ENCODE measurements at places on chromosomes 5 and 9.

DNA sequence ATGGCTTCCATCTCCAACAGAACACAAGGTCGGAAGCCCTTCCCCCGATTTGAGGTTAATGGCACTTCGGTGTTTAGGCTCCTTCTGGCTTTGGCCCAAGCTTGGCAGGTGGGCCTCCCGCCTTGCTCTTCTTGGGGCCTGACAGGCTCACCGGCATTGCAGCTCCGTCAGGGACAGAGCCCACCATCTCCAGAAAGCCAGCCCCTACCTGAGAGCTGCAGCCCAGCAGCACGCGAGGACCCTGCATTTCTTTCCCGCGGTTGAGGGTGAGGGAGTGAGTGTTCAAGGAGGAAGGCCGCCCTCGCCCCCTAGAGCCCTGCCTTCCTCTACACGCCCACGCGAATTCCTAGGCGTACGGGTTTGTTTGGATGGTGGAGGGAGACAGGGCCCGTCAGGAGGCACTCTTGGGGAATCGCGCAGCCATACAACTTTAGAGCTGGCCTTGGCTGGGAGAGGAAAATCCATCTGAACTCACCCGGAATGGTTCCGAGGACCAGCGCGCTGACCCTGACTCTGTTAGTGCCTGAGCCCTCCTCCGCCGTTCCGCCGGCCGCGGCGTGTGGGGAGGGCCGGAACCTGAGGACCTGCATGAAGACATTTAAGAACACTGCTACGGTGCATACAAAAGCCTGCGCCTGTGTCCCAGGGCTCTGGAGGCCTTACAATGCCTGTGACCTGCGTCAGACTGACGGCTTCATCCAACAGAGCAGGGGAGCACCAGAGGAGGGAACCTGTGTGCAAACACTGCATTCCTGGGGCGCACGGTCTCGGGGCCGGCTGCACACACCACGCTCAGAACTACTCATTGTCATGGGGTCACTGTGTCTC is 73.8 kb downstream of the MRPL36 start:
- no peak for DNase-seq

DNA sequence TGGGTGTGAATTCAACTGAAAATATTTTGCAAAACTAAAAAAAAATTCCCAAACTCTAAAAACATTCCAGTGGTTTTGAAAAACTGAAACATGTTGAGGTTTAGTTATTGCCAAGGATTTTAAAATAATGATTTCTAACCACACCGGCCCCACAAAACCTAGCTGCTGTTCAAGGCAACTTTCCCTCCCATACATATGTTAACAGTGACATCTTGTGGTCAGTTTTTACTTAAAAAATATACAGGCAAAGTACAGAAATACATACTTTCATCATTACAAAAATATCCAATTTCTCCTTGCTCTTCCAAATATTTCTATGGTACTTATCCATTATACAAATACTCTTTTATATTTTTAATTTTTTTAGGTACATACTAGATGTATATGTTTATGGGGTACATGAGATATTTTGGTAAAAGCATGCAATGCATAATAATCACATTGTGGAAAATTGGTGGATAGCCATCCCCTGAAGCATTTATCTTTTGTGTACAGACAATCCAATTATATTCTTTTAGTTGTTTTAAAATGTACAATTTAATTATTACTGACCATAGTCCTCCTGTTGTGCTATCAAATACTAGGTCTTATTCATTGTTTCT is 34.4 kb upstream of the MRPS30 start:
- peak; percentile 64 for DNase-seq

DNA sequence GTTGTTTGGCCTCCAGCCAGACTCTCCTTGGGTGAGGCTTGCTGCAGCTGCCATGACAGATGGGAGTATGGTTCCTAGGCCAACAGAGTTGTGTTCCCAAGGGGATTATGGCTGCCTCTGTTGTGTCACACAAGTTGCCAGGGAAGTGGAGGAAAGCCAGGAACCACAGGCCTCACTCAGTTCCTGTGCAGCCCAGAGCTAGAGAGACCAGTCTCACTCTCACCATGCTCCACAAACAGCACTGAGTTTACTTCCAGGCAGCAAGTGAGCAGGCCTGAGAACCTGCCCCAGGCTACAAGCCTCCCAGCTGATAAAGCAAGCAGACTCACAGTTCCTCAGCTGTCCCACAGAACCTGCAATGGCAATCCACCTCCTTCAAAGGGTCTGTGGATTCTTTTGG is 273.6 kb upstream of the TAS2R1 start:
- no peak for DNase-seq

DNA sequence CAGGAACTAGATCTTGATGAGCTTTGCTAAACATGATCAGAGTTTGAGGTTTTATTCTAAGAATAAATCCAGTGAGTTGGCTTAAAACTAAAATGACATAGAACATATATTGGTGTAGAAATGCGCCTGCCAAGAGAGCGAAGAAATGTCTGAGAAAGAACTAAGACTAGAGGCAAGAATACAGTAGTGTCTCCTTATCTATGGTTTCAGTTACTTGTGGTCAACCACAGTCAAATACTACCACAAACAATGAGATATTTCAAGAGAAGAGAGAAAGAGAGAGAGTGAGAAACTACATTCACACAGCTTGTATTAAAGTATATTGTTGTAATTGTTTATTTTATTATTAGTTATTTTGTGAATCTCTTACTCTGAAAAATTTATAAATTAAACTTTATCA is 254.4 kb upstream of the CDH10 start:
- DNase-seq, result no peak

DNA sequence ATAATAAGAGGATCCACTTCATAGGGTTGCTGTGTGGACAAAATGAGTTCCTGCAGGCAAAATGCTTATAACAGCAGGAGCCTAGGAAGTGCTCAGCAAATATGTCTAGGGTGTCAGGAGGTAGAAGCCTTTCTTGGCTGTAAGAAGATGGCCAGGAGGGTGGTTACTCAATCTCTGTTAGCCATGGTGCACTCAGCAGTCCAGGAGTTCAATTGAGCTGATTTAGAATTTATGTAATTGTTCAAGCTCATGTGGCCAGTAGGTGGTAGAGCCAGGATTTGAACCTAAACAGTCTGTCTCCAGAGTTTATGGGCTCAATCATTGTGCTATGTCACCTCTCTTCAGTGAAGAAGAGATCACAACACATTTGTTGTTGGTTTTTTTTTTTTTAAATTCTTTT is 381.2 kb downstream of the KIF4B start:
- DNase-seq, result no peak

DNA sequence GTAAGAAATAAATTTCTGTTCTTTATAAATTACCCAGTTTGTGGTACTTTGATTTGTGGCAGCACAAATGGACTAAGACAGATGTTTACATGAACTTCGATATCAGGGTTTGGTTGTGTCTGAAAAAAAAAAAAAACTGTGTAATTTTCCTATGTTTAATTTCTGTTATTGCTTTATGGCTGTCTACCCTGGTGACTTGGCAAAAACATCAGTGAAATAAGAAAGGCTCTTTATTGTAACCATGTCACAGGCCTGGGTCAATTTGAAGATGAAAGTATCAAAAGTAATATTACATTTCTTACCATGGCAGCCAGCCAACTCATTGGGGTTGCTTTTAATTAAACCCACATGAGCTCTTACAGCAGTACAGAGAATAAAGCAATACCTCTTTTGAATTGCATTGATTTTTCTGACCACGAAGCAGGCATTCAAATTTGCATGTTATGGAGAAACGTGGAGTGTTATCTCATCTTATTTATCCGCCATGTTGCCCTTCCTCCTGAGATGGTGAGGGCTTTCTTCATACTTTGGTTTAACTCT is 20.6 kb upstream of the SV2C start:
- DNase-seq, result peak; percentile 3

DNA sequence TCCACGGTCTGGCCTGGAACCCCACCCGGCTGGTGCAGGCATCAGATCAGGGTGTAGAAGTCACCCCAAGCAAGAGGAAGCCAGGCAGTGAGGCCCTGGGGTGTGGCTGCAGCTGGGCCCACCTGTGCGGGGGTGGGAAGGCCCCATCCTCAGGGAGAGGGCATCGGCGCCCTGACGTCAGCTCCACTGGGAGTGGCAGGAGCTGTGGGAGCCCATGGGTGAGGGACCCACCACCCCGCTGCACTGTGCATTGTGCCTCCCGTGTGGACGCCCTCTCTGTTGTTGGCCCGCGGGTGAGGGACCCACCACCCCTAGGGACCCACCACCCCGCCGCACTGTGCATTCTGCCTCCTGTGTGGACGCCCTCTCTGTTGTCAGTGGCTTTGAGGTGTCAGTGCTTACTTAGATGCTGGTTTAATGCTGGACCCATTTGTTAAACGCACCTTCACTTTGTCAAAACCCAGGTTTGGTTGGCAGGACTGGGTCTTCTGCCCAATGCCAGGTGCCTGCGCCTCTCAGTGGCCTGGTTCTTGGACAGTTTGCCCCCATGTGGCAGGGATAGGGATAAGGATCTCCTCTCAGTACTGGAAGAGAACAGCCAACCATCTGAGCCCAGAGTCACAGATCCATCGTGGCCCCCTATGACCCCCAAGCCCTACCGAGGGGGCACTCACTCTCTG is 6.9 kb upstream of the EXOC3 start:
- peak; percentile 26 for DNase-seq

DNA sequence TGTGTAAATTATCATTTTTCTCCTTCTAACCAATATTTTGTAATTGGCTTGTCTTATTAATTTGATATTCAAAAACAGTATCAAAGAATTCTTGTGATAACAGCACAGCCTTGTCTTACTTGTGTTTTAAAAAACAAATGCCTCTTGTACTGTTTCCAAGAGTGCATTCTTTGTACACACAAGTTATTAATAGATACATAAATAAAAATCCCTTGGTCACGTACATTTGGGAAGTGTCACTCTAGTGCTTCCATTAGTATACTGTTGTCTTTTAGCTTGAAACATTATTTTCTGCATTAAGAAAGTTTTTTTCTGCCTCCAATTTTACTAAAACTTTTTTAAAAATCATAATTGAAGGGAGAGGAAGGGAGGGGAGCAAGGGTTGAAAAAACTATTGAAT is 133.2 kb downstream of the PIP5K1B start:
- DNase-seq, result no peak

- peak; percentile 73 for DNase-seq
These were observed 15.8 kb upstream of the PSAT1 start for GRCh38 chr9:78280982-78281668.

DNA sequence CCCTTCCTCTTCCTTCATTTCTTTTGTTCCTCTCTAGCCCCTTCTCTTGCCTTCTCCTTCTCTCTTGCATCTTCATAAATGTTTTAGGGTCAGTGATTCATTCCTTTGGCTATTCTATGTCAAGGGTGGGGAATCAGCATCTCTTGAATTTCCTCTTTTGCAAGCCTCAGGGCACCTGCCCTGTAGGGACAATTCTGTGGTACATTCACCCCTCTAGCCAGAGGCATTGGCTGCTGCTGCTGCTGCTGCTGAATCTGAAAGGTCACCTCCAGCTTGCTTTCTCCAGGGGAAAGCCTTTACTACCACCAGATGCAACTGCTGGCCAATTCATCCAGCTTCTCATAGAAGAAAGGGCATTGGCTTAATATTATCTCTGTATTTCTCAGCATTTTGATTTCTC is 87.3 kb downstream of the INSYN2B start:
- no peak for DNase-seq

DNA sequence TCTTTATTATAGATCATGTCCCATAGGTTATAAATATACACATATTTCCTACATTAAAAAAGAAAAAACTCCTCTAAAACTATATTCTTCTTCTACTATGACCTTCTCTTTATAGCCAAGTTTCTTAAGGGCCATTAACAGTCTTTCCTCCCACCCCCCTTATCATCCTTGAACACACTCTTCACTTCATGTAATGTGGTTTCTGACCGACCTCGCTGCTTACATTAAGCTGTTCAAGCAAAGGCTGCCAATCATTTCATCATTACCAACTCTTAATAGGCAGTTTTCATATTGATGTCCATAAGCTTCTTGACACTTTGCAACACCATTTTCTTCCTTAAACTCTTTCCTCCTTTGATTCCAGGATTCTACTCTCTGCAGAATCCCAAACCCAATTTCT is 283.0 kb upstream of the PCSK5 start:
- DNase-seq, result no peak

DNA sequence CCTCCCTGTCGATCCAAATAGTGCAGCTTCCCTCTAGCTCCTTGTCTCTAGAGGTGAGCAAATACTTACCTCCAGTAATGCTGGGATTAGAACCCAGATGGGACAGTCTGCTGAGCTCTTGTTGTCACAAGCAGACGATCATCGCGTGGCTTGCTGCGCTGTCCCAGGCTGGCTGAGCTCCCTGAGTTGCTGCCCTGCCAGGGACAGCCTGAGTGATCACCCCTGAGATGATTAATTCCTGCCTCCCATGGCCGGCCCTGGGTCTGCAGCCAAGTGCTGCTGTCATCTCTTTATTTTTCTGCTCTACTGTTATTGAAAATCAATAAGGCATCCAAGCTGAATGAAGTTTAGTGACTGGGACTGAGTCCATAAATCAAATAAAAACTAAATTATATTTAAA is 94.0 kb upstream of the ALDH1B1 start:
- DNase-seq, result no peak

DNA sequence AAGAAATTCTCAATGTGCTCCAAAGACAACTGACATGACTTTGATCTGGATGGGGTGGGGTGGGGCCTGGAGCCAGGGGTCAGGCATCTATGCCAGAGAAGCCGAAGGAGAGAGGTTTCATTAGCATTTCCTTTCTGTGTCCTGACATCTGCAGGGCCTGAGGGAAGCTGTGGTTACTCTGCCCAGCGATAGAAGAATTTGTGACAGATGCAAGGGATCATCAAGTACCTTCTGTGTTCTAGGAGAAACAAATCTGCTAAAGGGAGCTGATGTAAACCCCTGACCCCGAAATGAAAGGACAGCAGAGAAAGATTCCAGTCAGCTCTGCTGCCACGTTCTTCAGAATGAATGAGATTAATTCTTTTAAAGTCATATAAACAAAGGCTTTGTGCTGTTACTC is 335.7 kb downstream of the PRELID2 start:
- peak; percentile 17 for DNase-seq

DNA sequence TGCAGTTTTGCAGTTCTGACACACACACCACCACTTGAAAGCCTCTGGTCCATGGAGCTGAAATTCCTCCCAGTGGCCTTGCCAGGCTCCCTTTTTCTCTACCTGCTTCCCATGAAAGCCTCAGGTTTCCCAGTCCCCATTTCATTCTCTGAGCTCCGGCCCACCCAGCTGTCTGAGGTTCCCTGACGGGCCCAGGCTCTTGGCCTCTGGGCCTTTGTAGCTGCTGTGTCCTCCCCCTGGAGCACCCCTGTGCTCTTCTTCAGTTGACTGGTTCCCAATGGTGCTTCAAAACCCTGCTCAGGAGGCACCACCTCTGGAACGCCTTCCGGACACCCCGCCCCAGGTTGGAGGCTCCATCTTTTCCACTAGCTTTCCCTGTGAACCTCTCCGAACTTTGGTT is 155.9 kb upstream of the SHB start:
- DNase-seq, result no peak

DNA sequence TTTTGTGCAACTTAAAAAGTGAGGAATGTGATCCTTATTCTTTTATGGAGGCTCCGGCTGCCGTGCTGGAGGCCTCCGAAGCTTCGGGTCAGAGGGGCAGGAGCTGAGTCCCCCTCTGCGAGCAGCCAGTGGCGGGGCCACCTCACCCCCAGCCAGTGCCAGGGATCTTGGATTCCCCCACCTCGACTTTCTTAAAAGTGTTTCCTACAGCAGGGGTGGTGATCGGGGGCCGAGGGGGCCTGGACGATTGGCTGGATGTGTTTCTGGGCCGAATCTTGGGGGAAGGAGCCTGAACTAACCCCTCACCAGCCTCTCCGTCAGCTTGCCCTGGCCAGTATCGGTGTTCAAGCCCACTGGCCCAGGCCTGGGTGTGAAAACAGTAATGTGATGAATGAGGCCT is 92.2 kb upstream of the LMX1B start:
- DNase-seq, result no peak

Data from fibroblast of skin of abdomen (primary cell).